Mesothelial cell of epicardium (in vitro differentiated cells): ENCODE measurements at places on chromosomes 4 and X.
A peak's percentile ranks its signal among the peaks of the same experiment; 100 is the strongest.

- no peaks in the 10 kb centered on the region for H3K27me3 ChIP-seq
- no peaks in the 10 kb centered on the region for H3K36me3 ChIP-seq
- peaks cover 4% of the 10 kb centered on the region for H3K4me1 ChIP-seq
- no peak overlapping the region for H3K27ac ChIP-seq
- H3K4me3 ChIP-seq: no peak overlapping the region
These were observed 136.4 kb downstream of the HHIP start for GRCh38 chr4:144782345-144782744.

DNA sequence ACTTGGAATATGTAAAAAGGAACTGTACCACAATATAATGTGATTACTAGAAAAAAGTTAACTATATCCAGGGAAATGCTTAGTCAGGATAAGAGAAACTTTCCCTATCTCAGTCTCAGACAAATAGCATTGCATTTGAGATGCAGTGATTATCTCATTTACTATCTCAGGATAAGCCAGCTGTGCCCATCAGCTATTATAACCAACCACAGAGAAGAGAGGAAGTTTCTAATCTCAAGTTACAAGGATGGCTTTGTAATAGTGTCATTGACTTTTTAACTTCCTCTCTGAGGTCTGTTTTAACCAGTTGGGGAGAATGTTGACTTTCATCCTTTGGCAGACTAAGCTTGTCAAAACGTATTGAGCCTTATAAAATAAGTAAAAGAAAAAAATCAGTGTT is 56.5 kb downstream of the SNX25 start:
- peaks cover 3% of the 10 kb centered on the region for H3K4me1 ChIP-seq
- peaks cover 5% of the 10 kb centered on the region for H3K36me3 ChIP-seq
- no peaks in the 10 kb centered on the region for H3K27me3 ChIP-seq
- H3K4me3 ChIP-seq: no peak overlapping the region
- H3K27ac ChIP-seq: no peak overlapping the region

DNA sequence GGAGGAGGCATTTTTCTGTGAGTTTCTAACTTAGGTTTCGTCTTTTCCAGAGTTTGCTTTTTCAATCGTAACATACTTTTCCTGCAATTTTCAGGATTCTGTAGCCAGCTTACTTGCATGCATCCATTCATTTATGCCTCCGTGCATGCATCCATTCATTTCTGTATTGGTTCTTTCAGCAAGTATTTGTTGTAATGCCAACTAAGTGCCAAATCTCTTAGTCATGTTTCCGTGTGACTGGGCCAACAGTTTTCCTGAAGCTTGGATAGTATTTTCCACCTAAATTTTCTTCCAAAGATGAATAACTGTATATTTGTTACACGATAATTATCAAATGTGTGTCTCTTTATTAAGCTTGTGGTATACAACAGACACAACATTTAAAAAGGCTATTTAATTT is 41.5 kb downstream of the CBLL2 start:
- no peak for DNase-seq
- H3K27me3 ChIP-seq: no peaks in the 10 kb centered on the region
- no peaks in the 10 kb centered on the region for H3K36me3 ChIP-seq
- no peaks in the 10 kb centered on the region for H3K4me1 ChIP-seq
- no peak overlapping the region for H3K4me3 ChIP-seq
- H3K27ac ChIP-seq: no peak overlapping the region

DNA sequence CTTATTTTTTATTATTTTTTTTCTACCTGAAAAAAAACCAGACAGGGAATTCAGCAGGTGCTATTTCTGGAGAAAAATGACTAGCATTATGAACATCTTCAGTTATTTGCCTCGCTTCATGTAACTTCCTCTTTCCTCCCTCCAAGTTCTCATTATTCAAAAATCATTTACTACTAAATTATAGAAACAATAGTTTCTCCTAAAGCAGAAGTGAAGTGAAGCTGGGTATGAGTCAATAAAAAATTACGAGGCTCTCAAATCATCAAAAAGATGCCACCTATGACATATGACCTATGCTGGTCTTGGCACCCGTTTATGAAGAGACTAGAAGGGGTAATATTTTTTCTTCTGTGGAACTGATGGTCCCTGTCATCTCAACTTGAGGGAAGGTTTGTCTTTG is 145.0 kb upstream of the AADAT start:
- DNase-seq: no peak
- H3K36me3 ChIP-seq: no peaks in the 10 kb centered on the region
- no peak overlapping the region for H3K4me3 ChIP-seq
- no peaks in the 10 kb centered on the region for H3K27me3 ChIP-seq

DNA sequence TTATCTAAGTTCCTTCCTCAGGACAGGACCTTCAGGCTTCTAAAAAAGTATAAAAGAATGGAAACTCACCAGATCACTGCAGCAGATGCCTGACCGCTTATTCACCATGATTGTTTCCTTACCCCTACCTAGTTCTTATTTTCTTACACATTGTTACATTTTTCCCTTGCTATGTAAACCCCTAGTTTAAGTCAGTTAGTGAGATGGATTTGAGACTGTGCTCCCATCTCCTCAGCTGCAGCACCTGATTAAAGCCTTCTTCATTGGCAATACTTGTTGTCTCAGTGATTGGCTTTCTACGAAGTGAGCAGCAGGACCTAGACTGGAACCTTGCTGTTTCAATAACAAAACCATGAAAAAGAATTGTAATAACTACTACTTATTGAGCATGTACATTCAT is 4.7 kb downstream of the SPARCL1 start:
- no peak overlapping the region for H3K27ac ChIP-seq
- DNase-seq: no peak
- H3K4me3 ChIP-seq: no peak overlapping the region
- peaks cover 41% of the 10 kb centered on the region for H3K4me1 ChIP-seq
- no peaks in the 10 kb centered on the region for H3K27me3 ChIP-seq

DNA sequence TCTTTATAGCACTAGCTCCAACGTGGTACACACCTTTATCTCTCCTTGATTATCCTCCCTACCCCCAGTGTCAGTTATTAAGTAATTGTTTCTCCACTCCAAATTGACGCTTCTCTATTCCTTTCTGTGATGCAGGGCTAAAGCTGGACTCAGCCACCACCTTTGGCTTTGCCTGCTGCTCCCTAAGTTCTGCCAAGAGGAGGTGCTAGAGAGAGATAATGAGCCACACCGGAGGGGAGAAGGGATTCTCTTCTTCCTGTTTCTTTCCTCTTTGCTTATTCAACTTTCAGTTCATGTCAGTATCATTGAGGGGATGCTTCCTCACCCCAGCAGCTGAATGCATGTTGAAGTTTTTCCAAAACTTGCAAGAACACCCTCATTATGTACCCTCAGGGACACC is 176.5 kb downstream of the GBA3 start:
- no peak for DNase-seq
- peaks cover 9% of the 10 kb centered on the region for H3K27me3 ChIP-seq
- H3K4me3 ChIP-seq: no peak overlapping the region
- no peak overlapping the region for H3K27ac ChIP-seq

GRCh38 chr4:153438916-153439756 is 27.0 kb upstream of the TMEM131L start:
- no peak for DNase-seq
- H3K27me3 ChIP-seq: no peaks in the 10 kb centered on the region
- no peaks in the 10 kb centered on the region for H3K36me3 ChIP-seq
- H3K4me1 ChIP-seq: peaks cover under 1% of the 10 kb centered on the region
- no peak overlapping the region for H3K27ac ChIP-seq

GRCh38 chr4:2457481-2458295 is 11.2 kb upstream of the RNF4 start:
- H3K36me3 ChIP-seq: no peaks in the 10 kb centered on the region
- H3K4me3 ChIP-seq: no peak overlapping the region
- peaks cover 3% of the 10 kb centered on the region for H3K27me3 ChIP-seq
- H3K4me1 ChIP-seq: peaks cover 4% of the 10 kb centered on the region

GRCh38 chrX:135425026-135425965 is 3.6 kb downstream of the SMIM10L2A start:
- no peak overlapping the region for H3K4me3 ChIP-seq
- H3K27me3 ChIP-seq: peaks cover 12% of the 10 kb centered on the region
- H3K36me3 ChIP-seq: peaks cover 3% of the 10 kb centered on the region
- peaks cover 12% of the 10 kb centered on the region for H3K4me1 ChIP-seq
- no peak overlapping the region for H3K27ac ChIP-seq

DNA sequence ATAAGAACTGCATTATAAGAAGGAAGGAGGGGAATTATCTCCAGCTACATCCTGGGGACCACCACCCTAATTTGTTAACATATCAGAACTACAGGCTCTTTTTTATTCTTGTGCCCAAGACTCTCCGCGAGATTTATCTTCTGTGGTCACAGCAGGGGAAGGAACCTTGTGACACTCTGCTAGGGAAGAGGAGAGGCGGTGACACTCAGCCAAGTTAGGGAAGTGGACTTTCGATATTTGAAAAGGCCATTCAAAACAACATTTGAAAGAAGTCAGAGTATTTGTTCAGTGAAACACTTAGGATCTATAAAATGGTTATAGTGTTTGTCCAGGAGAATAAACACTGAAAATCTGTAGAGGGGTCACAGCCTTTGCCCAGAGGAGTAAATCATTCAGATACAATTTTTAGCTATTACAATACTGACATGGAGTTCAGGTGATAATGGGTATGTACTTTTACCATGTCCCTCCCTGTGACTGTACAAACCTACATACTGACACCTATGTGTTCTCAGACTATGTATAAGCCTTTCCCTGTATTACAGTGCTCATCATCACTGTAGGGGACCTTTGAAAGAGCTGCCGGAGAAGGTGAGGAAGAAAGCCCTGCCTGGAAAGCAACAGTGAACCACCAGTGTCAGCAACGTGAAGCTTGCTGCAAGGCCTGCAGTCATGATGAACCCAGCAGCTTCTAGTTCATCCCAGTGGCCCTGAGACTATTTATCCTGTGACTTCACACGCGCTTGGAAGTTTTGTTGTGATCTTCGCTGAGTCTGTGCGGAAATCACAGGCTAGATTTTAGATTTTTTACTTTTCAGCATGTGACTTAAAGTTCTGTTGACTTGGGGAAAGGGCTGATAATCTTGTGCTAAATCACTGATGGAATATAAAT is 8.5 kb upstream of the PTTG2 start:
- peaks cover 7% of the 10 kb centered on the region for H3K4me1 ChIP-seq
- no peak for DNase-seq
- H3K27ac ChIP-seq: no peak overlapping the region
- H3K27me3 ChIP-seq: no peaks in the 10 kb centered on the region
- H3K36me3 ChIP-seq: no peaks in the 10 kb centered on the region
- H3K4me3 ChIP-seq: no peak overlapping the region

GRCh38 chrX:118261151-118261550 is 84.8 kb upstream of the WDR44 start:
- peaks cover 1% of the 10 kb centered on the region for H3K36me3 ChIP-seq
- H3K27ac ChIP-seq: no peak overlapping the region

GRCh38 chrX:45860450-45860849 is 659.8 kb upstream of the DIPK2B start:
- no peak overlapping the region for H3K27ac ChIP-seq
- no peak overlapping the region for H3K4me3 ChIP-seq
- no peak for DNase-seq
- H3K4me1 ChIP-seq: peaks cover 3% of the 10 kb centered on the region

DNA sequence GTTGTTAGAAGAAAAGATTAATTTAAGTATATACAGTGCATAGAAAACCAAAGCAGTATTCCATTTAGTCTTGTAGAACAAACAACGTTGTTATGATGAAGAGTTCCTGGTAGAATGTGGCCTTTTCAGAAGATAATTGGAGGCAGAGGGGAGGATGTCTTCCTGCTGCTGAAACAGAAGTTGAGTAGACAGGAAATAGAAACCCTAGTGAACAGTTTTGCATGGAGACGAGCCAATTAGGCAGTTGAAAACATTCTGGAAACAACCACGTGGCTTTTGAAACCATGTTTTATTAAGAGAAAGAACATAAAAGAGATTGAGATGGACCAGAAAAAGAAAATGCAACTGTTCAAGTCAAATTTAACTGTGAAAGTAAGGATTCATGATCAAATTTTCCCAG is 325.2 kb downstream of the CAMK2D start:
- no peak for DNase-seq
- peak overlapping the region; percentile 62 for H3K27ac ChIP-seq
- H3K4me1 ChIP-seq: peaks cover 3% of the 10 kb centered on the region
- no peaks in the 10 kb centered on the region for H3K27me3 ChIP-seq

- H3K4me3 ChIP-seq: no peak overlapping the region
- no peak overlapping the region for H3K27ac ChIP-seq
- no peak for DNase-seq
- H3K4me1 ChIP-seq: no peaks in the 10 kb centered on the region
These were observed 31.0 kb downstream of the XK start for GRCh38 chrX:37716602-37717001.

- H3K36me3 ChIP-seq: no peaks in the 10 kb centered on the region
- H3K4me1 ChIP-seq: peaks cover 28% of the 10 kb centered on the region
- no peak overlapping the region for H3K4me3 ChIP-seq
- no peak for DNase-seq
- no peak overlapping the region for H3K27ac ChIP-seq
These were observed 20.8 kb downstream of the CLCN4 start for GRCh38 chrX:10177601-10178000.

DNA sequence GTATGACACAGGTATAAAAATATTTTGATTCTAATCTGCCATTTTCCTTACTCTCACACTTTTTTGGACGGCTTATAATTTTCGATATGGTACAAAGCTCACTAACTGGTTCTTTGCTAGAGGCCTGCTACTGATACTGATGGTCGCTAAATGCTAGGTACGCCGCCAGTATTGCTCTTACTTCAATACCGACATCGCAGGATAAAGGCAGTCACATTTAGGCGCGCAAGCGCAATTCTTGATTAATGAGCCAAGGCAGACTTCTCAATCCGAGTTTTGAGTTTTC is 557 bp upstream of the USP38 start:
- peak overlapping the region; percentile 99 for H3K27ac ChIP-seq
- DNase-seq: no peak
- H3K27me3 ChIP-seq: no peaks in the 10 kb centered on the region
- peaks cover 49% of the 10 kb centered on the region for H3K4me1 ChIP-seq
- peak overlapping the region; percentile 91 for H3K4me3 ChIP-seq
- H3K36me3 ChIP-seq: peaks cover 2% of the 10 kb centered on the region

GRCh38 chr4:99507762-99508161 is 3.1 kb upstream of the C4orf17 start:
- no peak for DNase-seq
- no peaks in the 10 kb centered on the region for H3K36me3 ChIP-seq
- peaks cover 7% of the 10 kb centered on the region for H3K27me3 ChIP-seq
- no peaks in the 10 kb centered on the region for H3K4me1 ChIP-seq
- H3K4me3 ChIP-seq: no peak overlapping the region

DNA sequence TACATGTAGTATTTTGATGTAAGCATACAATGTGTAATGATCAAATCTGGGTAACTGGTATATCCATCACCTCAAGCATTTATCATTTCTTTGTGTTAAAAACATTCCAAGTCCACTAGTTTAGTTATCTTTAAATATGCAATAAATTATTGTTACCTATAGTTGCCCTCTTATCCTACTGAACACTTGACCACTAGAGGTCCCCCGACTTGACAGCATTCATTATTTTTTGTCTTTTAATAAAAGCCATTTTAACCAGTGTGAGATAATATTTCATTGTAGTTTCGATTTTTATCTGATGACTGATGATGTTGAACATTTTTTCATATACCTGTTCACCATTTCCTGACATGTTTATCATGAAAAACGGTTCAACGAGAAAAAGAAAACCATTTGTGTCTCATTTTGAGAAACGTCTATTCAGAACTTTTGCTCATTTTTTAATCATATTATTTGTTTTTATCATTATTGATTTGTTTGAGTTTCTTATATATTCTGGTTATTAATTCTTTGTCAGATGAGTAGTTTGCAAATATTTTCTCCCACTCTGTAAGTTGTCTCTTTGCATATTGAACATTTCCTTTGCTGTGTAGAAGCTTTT is 199.0 kb upstream of the CXXC4 start:
- H3K27ac ChIP-seq: no peak overlapping the region
- peaks cover 4% of the 10 kb centered on the region for H3K4me1 ChIP-seq
- H3K4me3 ChIP-seq: no peak overlapping the region
- no peak for DNase-seq

- no peak overlapping the region for H3K27ac ChIP-seq
- peaks cover 15% of the 10 kb centered on the region for H3K4me1 ChIP-seq
- no peaks in the 10 kb centered on the region for H3K27me3 ChIP-seq
- H3K4me3 ChIP-seq: no peak overlapping the region
These were observed 448.5 kb downstream of the TRAM1L1 start for GRCh38 chr4:116636917-116637316.
